ENCODE measurements at places on chromosomes 6 and 20.

- no peak for DNase-seq
These were observed 208.8 kb downstream of the ARHGAP18 start for GRCh38 chr6:129500958-129501739.

DNA sequence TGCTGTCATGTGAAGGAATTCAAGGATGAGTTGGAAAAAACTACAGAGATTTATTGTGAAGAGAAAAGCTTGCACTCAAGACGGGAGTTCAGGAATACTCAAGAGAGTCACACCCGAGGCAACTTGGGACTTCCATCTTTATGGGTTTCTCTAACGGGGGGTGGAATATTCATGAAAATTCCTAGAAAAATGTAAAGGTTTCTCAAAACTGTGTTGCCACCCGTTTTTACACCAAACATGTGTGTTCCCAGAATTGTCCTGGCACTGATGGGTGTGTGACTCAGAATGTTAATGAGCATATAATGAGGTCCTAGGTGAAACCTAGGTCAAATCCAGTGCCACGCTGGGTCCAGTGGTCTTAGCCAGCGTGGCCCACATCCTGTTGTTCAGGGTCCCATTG, 381.5 kb downstream of the CDH26 start:
- no peak for DNase-seq

DNA sequence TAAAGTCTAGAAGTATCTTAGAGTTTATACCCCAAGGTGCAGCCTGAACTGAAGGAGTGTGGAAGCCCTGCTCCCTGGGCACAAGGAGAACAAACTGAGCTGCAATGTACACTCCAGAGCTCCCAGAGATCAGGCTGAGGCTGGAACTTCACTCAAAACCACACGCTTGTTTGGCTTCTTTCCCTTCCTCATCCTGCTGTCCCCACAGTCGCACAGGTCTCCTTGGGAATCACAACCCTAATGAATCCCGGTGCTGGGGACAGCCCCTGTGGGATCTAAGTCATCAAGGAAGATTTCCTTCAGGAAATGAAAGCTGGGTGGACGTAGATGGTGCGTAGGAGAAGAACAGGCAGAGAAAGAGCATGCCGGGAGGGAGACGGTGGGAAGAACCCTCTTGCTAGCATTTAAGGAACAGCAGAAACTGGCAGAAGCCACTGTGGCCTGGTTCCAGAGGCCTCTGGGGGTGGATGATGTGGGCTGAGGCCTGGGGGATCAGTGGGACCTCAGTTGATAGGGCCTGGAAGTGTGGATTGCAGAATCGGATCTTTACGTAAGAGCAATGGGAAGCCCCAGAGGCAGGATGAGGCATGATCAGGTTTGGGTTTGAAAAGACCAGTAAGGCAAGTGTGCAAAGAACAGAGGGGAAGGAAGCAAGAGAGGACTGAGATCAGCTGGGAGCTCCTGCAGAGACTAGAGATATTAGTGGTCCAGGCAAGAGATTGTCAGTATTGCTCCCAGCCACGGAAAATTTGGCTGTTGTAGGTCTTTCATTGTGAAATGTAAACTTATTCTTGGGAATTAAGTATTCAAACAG, 21.4 kb downstream of the CYP24A1 start:
- no peak for DNase-seq

DNA sequence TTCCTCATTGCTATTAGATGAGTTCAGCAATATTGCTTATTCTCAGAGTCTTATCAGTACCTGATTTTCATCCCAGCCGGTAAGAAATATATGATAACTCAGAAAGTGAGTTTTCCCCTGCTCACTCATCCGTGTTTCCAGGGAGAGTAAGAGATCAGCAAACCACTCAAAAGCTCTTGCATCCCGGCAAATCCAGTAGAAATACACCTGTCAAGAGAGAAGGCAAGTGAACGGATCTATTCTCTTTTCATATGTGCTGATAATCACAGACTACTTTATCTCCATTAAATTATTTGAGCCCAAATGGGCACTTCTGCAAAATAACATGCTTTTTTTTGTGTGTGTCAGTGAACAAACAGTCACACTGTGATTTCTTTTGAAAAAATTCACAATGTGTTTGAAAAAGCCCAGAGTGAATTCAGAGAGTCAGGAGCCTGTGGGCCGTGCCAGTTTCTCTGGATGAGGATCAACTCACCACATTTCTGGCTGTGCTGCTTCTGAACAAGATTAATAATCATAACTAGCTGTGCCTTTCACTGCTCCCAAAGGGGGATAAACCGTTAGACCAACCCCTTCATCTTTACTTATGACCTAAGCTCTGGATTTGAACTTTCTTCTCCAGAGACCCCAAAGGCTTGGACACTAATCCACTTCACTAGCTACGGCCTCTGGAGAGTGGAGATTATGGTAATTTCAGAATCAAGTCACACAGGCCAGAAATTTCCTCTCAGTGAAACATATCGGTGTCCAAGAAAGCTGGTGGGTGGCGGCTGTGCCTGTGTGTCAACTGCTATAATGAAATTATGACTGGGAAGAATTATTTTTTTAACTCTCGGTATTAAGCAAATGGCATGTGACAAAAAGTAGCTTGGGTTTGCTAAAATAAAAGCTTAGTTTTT, 44.2 kb downstream of the NOX3 start:
- no peak for DNase-seq

- no peak for DNase-seq
These were observed 43.8 kb upstream of the DYNLRB1 start for GRCh38 chr20:34472246-34472925.

DNA sequence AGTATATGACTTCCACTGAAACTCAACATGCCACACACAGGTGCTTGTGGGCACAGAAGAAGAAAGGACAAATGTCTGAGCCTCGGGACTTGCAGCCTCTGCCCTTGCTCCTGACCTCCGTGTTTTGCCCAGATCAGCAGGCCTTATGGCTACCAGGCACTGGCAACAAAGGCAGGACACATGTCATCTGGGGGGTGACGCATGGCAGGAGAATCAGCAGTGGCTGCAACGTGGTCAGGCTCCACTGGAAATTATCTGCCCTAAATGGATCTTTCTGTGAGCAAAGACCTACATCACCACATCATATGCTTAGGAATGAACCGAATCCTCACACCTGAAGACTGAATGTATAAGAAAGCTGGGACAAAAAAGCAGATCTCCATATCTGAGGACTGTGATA, 78.9 kb downstream of the ELOVL5 start:
- DNase-seq, result no peak

GRCh38 chr6:109925075-109925474, 53.0 kb upstream of the GPR6 start:
- no peak for DNase-seq

- no peak for DNase-seq
These were observed 279.1 kb downstream of the UTRN start for GRCh38 chr6:144564202-144564601.

DNA sequence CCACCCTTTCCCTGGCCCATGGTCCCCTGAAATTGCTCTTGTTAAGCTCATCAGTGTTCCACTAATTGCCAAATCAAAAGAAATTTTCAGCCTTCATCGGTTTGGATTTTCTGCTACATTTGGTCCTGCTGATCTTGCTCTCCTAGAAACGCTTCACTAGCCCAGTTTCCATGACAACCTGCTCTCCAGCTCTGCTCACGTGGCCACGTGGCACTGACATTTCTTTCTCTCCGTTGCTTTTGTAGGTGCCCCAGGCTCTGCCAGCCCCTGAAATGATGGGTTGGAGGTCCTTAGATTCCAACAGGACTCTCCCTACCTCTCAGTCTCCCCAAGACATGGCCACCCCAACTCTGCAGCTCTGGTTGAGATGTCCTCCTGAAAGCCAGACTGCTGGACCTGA, 45.8 kb upstream of the NNAT start:
- DNase-seq, result no peak

- peak; percentile 31 for DNase-seq
These were observed 3.6 kb downstream of the SOX4 start for GRCh38 chr6:21596949-21597682.

DNA sequence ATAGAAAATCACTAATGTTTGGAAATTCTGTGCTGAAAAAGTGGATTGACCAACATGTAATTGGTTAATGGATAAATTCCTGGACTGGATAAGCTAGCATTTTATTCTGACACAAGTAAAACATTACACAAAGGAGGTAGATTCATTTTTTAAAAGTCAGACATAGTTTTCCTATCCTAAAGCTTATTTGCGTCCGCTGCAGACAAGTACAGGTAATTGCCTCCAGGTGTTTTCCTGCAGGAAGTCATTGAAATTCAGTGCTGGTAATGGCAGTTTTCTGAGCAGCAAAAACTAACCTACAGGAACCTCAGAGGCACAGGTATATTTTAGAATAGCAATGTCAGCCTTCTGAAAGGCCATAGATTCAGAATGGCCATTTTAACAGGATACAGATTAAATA, 20.0 kb upstream of the HIVEP1 start:
- DNase-seq, result no peak

DNA sequence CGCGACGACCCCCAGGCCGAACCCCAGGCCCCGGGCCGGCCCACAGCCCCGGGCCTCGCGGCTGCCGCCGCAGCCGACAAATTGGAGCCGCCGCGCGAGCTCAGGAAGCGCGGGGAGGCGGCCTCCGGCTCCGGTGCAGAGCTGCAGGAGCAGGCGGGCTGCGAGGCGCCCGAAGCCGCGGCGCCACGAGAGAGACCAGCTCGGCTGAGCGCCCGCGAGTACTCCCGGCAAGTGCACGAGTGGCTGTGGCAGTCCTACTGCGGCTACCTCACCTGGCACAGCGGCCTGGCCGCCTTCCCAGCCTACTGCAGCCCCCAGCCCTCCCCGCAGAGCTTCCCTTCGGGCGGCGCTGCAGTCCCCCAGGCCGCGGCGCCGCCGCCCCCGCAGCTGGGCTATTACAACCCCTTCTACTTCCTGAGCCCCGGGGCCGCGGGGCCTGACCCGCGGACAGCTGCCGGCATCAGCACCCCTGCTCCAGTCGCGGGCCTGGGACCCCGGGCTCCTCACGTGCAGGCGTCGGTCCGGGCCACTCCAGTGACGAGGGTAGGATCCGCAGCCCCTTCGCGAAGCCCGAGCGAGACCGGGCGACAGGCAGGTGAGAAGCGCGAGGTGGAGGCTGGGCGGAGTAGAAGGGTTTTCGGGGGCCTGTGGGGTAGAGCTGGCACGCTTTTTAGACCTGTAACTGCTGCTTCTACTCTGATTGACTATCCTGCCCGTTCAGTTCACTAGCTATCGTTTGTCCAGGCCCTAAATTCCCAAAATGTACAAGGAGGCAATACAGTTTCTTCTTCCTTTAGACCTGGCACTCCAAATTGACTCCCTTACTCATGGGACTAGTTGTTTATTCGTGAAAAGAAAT, 654 bp downstream of the FAM8A1 start:
- DNase-seq, result peak; percentile 37

DNA sequence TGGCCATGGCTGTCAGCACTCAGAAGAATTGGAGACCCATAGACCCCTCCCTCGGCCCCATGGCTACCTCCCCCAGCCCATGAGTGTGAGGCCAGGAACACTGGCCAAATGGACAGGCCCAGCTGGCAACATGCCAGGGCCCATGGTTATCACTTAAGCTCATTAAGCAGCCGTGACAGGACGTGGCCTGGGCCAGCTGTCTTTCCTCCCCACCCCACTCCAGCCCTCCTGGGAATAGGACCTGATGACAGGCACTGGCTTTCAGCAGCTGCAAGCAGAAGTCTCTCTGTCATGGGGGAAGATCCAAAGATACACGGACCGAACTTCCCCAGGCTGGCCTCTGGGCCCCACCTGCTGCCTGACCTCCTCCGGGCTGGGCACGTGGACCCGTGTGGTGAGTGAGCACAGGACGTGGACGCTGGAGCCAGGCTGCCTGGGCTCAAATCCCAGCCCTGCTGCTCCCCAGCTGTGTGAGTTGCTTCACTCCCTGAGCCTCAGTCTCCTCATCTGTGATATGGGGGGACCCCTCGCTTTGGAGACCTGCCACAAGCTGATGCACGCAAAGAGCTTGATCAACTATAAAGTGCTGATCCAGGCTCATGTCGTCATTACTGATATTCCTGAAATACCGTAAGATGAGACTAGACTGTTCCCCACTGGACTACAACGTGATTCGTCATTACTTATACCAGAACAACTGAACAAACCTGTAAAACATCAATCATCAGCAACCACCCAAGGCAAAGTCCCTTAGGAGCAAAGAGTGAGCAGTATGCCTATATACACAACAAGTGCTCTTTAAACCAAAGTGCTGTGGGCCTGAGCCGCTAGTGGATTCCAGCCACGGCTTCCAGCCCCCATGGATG, 22.0 kb upstream of the VSTM2L start:
- no peak for DNase-seq

DNA sequence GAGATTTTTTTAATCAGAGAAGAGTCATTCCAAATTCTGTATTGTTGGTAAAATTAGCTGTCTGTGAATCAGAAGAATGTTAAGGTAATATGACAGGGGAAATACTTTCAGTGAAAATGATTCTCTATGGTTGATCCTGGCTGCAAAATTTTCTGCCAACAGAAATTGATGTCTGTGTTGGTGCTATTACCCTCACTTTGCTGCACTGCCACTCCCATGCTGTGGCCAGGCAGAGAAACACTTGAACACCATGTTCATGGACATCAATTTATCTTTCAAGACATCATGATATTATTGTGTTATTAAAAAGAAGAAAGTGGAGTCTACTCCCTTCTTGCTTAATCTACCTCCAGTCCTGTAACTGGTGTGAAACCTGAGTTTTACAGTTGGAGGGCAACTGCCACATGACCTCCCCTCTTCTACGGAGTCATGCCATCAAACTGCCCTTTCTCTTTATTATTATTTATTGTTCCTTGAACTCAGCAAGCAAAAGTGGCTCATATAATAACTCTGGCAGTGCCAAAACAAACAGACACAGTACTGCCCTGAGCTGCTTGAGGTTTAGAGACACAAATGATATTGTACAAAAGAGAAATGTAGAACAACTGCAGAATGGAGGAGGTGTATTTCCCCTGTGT, 288.0 kb upstream of the JAG1 start:
- DNase-seq, result no peak

- no peak for DNase-seq
These were observed 118.1 kb downstream of the SYNDIG1 start for GRCh38 chr20:24587384-24588046.

DNA sequence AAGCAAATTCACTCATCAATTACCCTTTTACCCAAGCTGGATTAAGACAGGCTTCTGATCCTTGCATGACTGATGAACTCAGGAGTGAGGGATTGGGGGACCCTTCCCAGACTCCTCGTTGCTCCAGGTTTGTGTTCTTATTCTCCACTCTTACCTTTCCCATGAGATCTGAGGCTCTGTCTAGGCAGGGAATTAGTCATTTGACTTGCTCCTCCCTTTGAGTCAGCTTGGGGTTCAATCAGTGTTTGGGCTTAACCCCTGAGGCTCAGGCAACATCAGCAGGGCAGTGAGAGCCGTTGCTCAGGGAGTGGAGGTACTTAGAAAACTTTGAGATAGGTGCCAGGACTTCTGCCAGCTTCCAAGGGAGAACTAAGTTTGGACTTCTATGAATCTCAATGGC, 20.7 kb upstream of the TOX2 start:
- DNase-seq, result no peak

GRCh38 chr6:46729787-46730326, 5.3 kb downstream of the PLA2G7 start:
- DNase-seq, result no peak
